ENCODE measurements at places on chromosomes 3 and 15. TPM values are rescaled to one million over a fixed set of nuclear protein-coding genes. Genes with fewer than 3 reads are reported as not detected.

GRCh38 chr15:65362491-65362890 lies 15.3 kb downstream of the IGDCC3 start:
- no peak for DNase-seq

DNA sequence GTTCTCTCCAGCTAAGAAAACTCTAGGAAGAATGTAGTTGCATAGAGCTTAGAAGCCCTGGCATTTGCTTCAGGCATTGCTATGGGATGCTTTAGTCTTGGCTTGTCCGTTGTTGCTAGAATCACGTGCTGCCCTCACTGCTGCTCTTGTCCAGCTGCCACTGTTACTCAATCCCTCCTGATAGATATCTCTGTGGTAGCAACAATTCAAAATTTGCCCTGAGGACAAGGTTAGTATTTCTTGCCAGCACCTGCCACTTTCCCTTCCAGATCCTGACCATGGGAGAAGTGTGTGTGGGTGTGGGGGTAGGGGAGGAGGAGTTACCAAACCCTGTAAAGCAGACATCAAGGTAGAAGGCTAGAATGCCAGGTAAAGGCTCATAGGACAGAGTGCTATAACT lies 113.8 kb downstream of the PPM1L start:
- DNase-seq, result peak; percentile 48

DNA sequence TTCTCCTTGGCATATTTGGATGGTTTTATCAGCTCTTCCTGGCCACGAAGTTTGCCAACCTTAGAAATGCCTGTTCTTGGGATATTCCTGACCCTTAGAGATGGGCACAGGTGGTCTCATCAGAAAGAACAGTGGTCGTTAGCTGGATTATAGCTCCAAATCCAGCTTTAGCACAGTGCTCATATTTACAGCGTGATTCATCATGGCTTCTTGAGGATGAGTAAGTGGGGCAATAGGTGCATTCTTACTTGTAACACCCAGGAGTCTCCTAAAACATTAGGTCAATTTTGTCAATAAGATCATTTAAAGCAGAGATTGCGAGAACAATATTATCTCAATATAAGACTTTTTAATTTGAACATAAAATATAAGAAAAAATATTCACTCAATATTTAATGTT lies 191.9 kb downstream of the GABRB3 start:
- DNase-seq, result no peak

GRCh38 chr15:29934251-29934650 lies 112.0 kb upstream of the TJP1 start:
- peak; percentile 72 for DNase-seq

- no peak for DNase-seq
These were observed 70.1 kb downstream of the GSK3B start for GRCh38 chr3:120024103-120024502.

DNA sequence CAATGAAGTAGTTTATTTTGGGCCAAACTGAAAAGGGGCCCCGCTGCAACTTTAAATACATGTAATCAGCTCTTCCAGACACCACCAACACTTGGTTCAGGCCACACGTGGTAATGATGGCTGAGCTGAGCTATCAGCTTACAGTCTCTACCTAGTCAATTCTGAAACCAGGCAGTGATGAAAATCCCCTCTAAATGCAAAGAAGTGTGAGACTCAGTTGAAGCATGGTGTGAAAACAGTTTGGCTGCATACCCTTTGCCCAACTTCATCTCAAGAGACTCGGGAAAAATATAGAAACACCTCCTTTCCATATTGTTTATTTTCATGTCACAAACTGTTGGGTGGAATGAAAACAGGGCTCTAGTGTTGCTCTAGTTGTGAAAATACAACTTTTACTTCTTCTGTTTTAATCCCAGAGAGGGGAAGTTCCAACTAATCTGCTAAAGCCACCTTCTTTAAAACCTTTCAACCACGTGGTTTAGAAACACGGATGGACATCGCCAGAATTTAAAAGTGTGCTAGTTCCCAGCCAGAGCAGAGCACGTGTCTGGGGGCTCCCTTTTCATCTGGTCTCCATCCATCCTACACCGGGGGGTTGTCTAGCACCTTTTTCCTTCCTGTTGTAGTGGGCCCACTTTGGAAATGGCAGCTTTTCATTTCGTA lies 229.1 kb downstream of the EPHB1 start:
- DNase-seq, result no peak

- no peak for DNase-seq
These were observed 65.7 kb upstream of the IL12A start for GRCh38 chr3:159922861-159923312.

DNA sequence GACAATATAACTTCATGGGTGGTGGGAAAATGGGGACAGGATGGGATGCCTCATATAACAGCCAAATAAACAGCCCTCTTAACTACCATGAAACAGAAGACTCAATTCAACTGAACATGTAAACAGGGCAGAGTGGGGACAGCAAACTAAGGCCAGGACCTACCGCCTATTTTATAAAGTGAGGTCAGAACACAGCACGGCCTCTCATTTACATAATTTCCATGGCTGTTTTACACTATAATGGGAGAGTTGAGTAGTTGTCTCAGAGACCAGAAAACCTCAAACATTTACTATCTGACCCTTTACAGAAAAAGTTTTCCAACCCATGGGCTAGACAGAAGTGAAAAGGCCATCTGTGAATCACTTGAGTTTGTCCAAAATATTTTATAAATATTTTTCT lies 56.7 kb upstream of the SNRPA1 start:
- DNase-seq, result no peak

- DNase-seq, result peak; percentile 11
These were observed 21.4 kb downstream of the CALML4 start for GRCh38 chr15:68183616-68184315.

TOPBP1 gene
- 47.3 TPM for total RNA-seq

ST3GAL6 gene
- total RNA-seq, result 0.63 TPM

MUC4 gene
- total RNA-seq, result not detected

GOLGA6L6 gene
- not detected for total RNA-seq

RTP3 gene
- total RNA-seq, result not detected

CNBP gene
- 370 TPM for total RNA-seq

IL12A gene
- 1.4 TPM for total RNA-seq

IGSF10 gene
- 0.32 TPM for total RNA-seq

TMCO5A gene
- total RNA-seq, result not detected
